ENCODE measurements at places on chromosomes 11 and 22. TPM values are rescaled to one million over a fixed set of nuclear protein-coding genes. Genes with fewer than 3 reads are reported as not detected.

- no peak for DNase-seq
These were observed 79.0 kb downstream of the MED15 start for GRCh38 chr22:20586403-20586745.

DNA sequence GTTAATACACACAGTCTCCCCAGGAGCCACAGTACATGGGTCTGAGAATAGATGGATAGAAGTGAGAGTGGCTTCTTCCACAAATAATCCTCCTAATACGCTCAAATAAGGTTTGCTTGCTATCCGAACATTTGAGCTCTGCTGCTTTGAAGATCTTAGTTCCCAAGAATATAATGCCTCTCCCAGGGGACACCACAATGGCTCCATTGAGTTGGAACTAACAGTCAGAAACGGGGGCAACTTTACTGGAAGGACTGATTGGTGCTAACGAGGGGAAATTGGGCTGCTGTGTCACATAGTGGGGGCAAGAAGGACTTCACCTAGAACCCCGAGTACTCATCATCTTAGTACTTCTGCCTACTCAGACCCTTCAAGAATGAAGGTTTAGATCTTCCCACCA, 66.2 kb downstream of the IGLL5 start:
- DNase-seq: no peak

DNA sequence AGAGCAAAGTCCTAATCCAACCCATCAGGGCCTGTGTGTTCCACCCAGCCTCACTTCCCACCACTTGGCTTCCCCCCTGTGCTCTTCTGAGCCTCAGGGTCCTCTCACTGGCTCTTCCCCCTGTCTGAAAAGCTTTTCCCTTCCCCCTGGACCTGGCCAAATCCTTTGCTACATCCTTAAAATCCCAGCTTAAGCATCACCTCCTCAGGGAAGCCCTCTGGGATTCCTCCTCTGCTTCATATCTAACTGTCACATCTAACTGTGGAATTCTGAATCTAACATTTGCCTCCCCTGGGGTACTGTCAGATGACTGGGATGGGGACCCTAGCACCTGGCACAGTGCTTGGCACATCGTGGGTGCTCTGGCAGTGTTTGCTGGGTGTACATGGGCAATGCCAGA, 985 bp downstream of the CACNA1I start:
- no peak for DNase-seq

- DNase-seq: no peak
These were observed 12.7 kb upstream of the OR8K1 start for GRCh38 chr11:56333156-56333555.

GRCh38 chr11:122189229-122189628, 73.2 kb upstream of the BLID start:
- no peak for DNase-seq

DNA sequence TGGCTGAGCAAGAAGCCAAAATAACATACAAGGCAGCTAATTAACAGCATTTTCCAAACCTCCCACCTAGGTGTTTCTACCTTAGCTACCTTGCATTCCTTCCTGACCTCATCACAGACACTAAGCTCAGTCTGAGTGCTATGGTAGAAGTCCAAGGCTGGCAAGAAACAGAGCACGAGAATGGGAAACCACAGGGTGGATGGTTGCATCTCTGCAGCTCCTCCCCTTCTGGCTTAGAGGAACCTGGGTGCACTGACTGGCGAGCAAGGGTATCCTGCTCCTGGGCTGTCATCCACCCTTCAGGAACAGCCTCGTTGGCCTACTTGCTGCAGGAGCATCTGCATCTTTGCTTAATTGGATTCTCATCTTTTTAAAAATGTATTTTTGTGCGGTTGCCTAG, 73.1 kb upstream of the KIRREL3 start:
- no peak for DNase-seq

DNA sequence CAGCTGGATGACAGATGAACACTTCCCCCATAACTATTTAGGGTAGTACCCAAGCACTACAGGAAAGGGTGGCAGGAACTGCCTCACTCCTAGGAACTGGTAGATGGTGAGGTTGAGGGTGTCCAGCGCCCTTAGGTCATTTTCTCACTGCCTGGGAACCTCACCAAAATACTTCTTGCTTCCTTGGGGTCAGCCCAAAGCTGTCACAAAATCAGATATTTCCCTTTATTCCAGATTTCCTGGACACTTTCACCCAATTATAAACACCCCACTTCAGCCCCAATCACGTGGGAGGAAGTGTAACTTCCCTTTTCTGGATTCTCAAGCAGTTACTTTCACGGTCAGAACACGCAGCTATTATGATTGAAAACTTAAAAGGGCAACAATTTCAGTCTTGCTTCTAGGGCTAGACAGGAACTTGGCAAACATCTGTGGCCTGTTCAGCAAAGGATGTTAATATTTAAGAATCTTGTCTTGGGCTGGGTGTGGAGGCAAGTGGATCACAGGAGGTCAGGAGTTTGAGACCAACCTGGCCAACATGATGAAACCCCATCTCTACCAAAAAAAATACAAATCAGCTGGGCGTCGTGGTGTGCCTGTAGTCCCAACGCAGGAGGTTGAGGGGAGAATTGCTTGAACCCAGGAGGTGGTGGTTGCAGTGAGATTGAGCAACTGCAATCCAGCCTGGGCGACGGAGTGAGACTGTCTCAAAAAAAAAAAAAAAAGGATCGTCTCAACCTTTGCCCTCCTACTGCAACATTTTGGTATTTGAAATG, 4.0 kb downstream of the FTH1 start:
- DNase-seq: no peak

- DNase-seq: no peak
These were observed 40.8 kb downstream of the CDPF1 start for GRCh38 chr22:46209262-46209661.

DNA sequence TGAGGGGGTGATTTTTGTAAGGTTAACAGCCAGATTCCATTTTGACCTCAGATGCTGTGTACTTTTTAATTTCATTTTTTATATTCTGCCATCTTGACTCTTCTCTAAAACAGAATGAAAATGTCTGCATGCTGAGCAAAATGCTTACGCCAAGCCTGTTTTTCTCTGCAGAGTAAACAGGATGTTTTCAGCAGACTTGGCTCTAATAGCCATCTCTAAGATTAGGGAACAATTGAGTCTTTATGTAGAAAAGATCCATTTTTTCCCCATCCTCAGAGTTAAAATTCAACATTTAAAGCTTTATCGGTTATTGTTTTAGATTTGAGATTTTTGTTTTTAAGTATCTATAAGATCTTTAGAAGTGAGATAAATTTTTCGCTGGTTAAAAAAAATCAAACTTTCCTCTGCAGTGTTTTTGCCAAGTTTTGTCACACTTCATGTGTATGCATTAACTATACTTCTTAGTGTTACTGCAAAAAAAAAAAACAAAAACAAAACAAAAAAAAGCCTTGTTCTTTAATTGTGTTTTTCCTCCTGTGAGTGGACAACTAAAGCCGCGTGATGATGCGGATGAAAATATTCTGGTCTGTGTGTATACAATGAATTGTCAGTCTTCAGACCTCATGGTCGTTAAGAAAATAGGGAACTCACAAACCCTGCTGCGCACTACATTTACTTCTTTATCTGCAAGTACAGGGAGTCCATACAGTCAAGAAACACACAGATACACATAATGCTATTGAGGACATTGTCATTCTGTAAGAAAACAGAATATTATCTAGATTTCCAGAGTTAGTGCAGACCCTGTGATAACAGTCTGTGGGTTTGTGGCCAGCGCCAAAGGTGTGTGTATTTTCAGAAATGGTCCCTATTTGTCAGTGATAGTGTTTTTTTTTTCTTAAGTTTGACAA, 17.5 kb upstream of the ADSL start:
- DNase-seq: no peak

DNA sequence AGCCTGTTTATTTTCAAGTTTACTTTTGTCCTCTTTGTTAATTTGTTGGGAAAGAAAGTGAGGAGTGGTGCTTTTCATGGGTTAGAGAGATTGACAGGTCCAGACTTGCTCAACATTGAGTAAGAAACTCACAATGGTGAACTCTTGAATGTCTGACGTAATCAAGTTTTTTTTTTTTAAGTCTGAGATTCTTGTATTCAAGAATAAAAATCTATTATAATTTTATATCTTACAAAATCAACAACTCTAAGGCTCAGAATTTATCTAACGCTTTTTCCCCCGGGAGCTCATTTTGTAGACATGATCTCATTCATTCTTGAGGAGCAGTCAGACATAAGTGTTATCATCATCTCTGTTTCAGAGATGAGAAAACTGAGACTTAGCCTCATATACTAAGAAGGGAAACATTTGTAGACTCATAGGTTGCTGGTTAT, 39.1 kb upstream of the SPTBN2 start:
- no peak for DNase-seq

ZP1 gene
- polyA plus RNA-seq: not detected

MUC5AC gene
- polyA plus RNA-seq: not detected

LSP1 gene
- polyA plus RNA-seq: 5.2 TPM

CARD16 gene
- 2.3 TPM for polyA plus RNA-seq

BIRC3 gene
- polyA plus RNA-seq: 0.78 TPM

TBCEL gene
- polyA plus RNA-seq: 22.2 TPM

MRGPRX3 gene
- not detected for polyA plus RNA-seq

CDC42BPG gene
- polyA plus RNA-seq: 5.2 TPM

CNGA4 gene
- polyA plus RNA-seq: 0.27 TPM

Data from left renal cortex interstitium (tissue), 4 donors.